ENCODE measurements at places on chromosomes 5 and 9.

- DNase-seq, result no peak
These were observed 630 bp downstream of the POLE3 start for GRCh38 chr9:113409883-113410206.

- no peak for DNase-seq
These were observed 28.1 kb downstream of the ARHGAP26 start for GRCh38 chr5:142798099-142798770.

DNA sequence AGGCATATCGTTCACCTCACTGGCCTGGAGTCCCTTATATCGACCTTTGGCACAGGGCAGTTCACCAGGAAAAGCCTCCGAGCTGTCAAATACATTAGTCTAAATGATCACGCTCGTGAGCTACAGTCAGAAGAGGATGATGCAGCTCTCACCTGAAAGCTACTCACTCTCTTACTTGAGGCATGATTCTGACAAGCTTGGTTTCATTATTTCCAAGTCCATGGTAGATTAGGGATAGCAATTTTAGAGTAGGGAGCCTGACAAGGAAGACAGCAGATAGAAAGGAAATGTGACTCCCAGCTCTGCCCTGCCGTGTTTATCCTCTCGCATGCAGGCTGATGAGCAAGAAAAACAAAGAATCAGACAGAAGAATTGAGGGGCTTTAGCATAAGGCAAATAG, 98.0 kb upstream of the MAP1B start:
- no peak for DNase-seq

DNA sequence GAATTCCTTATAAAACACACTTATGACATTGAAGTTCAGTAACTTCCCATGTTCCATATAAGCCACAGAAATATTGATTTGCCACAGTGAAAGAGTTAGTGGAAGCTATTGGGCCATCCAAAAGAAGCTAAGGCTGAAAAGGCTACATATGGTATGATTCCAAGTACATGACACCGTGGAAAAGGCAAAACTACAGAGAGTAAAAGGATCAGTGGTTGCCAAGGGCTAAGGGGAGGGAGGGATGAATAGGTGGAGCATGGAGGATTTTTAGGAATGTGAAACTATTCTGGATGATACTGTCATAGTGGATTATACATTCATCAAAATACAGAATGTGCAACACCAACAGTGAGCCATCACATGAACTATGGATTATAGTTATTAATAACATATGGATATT, 109.7 kb downstream of the F2RL2 start:
- DNase-seq, result no peak

GRCh38 chr5:58797021-58797420, 214.1 kb downstream of the RAB3C start:
- no peak for DNase-seq

- DNase-seq, result no peak
These were observed 7.3 kb downstream of the GBA2 start for GRCh38 chr9:35741740-35742139.

DNA sequence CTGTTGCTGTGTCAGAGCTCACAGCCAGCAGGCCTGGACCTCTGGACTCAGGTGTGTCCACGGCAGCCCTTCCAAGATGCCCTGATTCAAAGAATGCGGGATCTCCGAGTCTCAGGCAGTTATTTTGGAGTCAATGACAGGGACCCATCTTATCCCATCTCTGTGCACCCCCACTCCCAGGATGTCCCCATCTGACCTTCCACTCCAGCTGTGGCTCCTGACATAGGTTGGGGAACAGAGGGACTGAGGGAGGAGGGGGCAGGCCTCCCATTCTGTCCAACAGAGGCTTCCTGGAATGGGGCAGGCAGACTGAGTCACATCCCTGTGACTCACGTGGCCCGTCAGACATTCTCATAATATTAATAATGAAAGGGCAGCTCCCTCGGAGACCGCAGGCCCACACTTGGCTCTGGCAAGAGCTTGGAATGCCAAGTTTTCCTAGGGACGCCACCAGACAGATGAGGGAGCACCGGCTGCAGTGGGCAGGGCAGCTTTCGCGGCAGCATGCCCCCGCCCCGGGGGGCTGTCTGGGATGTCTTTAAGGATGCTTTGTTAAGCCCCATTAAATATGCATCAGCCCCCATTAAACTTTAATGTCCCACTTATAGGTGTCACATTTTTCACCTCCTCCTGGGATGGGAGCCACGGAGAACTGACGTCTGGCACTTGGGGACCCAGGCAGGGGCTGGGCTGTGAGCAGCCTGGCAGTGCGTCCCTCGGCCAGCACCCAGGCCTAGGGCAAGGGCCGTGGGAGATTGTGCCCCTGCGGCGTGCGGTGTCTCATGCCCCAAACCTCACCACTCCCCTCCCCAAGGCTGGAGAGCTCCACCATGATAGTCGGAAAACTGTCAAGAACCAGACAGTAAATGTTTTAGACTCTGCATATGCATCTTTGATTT, 23.6 kb upstream of the FIBCD1 start:
- no peak for DNase-seq

GRCh38 chr5:50593681-50594080, 72.8 kb upstream of the PARP8 start:
- no peak for DNase-seq

GRCh38 chr9:127216888-127217217, 47.7 kb upstream of the GARNL3 start:
- DNase-seq, result no peak

- DNase-seq, result no peak
These were observed 52.4 kb downstream of the PTTG1 start for GRCh38 chr5:160474084-160474483.
